Endothelial cell of umbilical vein (primary cell): ENCODE measurements at places on chromosomes 3 and 15. TPM values are rescaled to one million over a fixed set of nuclear protein-coding genes. Genes with fewer than 3 reads are reported as not detected.

DNA sequence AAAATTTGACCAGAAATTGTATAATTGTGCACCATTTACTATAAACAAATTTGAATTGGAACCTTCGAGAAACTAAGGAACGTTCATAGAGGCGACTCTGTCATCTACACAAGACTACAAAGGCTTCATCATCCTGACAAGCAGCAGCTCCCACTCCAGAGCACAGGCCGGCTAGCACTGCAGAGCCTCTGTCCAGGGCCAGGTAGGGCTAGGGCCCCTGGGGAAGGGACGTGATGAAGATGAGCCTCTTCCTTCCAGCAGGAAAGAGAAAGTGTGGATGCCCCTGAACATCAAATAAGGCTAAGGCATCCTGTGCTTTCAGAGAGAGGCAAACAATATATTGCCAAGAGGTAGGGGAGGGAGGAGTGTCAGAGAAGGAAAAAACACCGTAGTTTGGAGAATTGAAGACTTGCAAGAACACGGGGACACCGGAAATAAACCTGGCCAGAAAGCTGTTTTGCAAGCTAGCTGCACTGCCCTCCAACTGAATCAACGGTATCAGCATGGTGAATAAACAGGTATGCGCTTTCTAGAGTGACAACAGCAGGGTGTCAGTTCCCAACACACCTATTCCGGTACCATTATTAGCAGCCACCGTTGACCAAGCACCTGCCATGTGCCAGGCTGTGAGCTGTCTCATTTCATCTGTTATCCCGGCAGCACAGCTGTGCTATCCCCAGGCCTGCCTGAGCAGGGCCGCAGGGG, 12.4 kb downstream of the XXYLT1 start:
- H3K27me3 ChIP-seq = no peaks in the 10 kb centered on the region
- H3K4me3 ChIP-seq = no peak overlapping the region
- peak overlapping the region; percentile 98 for H3K27ac ChIP-seq

- H3K27me3 ChIP-seq = no peaks in the 10 kb centered on the region
- no peak for DNase-seq
- H3K4me1 ChIP-seq = no peaks in the 10 kb centered on the region
- no peaks in the 10 kb centered on the region for H3K36me3 ChIP-seq
- H3K27ac ChIP-seq = no peak overlapping the region
- H3K4me3 ChIP-seq = no peak overlapping the region
Observed at GRCh38 chr15:73352082-73352481, 16.7 kb downstream of the HCN4 start.

Gene CGNL1
- total RNA-seq = 25.7 and 27.1 TPM in 2 replicates

DNA sequence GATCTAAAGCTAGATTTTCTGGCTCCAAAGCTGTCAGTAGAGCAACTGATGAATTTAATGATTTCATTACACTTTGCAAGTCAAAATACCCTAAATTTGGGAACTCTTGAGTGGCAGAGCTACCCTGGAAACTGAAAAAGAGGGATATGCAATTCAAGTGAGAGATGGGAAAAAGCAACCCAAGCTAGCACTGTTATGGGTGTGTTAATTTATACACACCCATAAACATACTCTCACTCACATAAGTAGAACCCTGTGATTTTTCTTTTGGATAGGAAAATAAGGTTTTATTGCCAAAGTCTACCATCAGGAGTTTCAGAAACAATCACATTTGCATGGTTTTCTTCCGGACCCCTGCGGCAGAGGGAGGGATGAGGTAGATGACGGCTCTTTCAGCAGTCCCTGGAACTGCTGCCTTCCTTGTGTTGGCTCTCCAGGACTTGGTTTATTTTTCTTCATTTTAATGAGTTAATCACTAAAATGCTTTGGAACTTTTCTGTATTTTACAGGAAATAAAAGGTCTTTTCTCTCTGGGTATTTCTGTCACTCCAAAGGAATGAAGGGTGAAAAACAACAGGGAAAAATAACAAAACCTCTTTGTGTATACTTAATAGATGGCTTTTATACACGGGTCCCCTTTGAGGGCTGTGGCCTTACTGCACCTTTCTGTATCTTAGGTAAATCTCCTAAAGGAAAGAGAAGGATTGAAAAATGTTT, 63.8 kb downstream of the TTC23 start:
- no peaks in the 10 kb centered on the region for H3K4me1 ChIP-seq
- no peaks in the 10 kb centered on the region for H3K27me3 ChIP-seq
- H3K4me3 ChIP-seq = no peak overlapping the region

DNA sequence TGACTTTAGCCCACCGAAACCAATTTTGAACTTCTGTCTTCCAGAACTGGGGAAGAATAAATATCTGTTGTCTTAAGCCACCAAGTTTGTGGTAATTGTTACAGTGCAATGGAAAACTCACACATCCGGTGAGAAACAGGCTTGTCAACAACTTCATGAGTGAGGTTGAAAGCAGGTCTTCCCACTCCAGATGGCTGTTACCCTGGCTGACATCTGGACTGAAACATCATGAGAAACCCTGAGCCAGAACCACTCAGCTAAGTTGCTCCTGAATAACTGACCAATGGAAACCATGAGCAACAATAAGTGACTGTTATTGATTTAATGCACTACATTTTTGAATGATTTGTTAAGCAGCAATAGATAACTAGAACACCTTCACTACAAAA, 10.3 kb downstream of the ACSBG1 start:
- DNase-seq = no peak
- no peaks in the 10 kb centered on the region for H3K36me3 ChIP-seq
- H3K4me3 ChIP-seq = no peak overlapping the region

- H3K4me3 ChIP-seq = no peak overlapping the region
- no peaks in the 10 kb centered on the region for H3K36me3 ChIP-seq
- DNase-seq = no peak
- no peak overlapping the region for H3K27ac ChIP-seq
- H3K4me1 ChIP-seq = no peaks in the 10 kb centered on the region
Observed at GRCh38 chr3:173865900-173866498, 468.5 kb downstream of the NLGN1 start.

- no peaks in the 10 kb centered on the region for H3K36me3 ChIP-seq
- peak; percentile 27 for DNase-seq
- H3K27ac ChIP-seq = no peak overlapping the region
- H3K4me3 ChIP-seq = no peak overlapping the region
Observed at GRCh38 chr15:58357529-58358476, 74.0 kb upstream of the LIPC start.

- no peak for DNase-seq
- no peaks in the 10 kb centered on the region for H3K4me1 ChIP-seq
- no peak overlapping the region for H3K4me3 ChIP-seq
Observed at GRCh38 chr3:99678896-99679295, 40.5 kb downstream of the COL8A1 start.

Gene ARPIN
- 18.7 and 23.3 TPM in 2 replicates for total RNA-seq

DNA sequence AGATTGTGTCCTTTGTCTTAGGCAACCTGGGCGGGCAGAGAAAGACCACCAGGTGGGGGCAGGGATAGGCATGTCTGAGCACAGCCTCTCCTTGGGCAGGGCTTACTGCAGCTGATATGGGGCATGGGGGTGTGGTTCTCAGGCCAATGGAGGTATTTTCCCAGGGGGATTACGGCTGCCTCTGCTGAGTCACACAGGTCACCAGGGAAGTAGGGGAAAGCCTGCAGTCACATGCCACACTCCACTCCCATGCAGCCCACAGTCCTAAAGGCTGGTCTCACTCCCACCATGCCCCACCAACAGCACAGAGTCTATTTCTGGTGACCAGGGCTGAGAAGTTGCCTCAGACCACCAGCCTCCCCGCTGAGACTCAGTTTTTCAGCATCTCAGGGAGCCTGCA, 466.4 kb downstream of the DIPK2A start:
- no peaks in the 10 kb centered on the region for H3K36me3 ChIP-seq
- H3K4me1 ChIP-seq = no peaks in the 10 kb centered on the region
- H3K27me3 ChIP-seq = no peaks in the 10 kb centered on the region
- H3K4me3 ChIP-seq = no peak overlapping the region
- H3K27ac ChIP-seq = no peak overlapping the region

Gene ZXDC
- 21.3 and 22.6 TPM in 2 replicates for total RNA-seq

DNA sequence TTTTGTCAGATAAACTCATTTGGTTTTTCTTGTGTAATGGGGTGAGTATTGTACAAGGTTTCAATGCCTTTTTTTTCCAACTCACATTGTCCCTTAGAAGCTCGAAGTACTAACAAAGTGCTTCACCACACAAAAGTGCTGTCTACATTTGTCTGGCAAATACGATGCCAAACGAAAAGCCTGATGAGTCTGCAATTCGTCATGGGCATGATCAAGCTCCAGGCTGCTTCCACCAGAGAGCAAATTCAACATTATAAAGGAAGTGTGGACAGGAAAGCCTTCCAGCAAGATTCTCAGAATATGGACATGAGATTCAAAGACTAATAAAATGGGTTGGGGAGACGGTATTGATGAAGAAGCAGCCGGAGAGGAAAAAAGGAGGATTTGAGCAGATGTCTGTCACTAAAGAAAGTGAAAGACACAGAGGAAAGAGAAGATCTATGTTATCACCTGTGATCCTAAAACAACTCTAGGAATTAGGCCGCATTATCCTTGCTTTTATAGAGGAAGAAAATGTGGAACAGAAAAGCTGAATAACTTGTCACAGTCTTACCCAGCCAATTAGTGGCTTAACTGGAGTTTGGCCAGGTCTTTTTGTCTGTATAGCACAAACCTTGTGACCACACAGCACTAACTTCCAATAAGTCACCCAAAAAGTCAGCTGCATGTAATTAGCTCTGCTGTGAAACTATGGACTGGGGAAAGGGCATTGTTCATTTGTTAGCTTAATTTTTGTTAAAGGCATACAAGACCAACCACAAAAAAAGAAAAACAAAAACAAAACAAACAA, 494.8 kb downstream of the FHIT start:
- DNase-seq = no peak
- H3K27ac ChIP-seq = no peak overlapping the region
- H3K4me1 ChIP-seq = no peaks in the 10 kb centered on the region
- H3K4me3 ChIP-seq = no peak overlapping the region
- no peaks in the 10 kb centered on the region for H3K27me3 ChIP-seq

DNA sequence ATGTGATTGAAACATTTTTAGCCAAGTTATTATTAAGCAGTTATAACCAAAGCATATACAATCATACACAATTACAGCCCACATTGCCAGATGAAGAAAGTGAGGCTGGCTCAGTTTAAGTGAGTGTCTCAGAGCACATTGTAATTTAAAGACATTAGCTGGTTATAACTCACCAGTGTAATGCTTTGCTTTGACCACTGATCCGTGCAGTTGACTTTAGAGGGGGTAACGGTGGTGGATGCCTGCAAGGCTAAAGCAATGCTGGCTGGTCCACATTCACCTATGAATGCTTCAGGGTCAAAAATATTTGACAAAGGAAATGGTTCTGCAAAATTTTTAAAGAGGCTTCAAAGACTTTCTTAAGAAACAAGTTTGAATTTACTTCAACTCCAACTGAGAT, 1.2 kb downstream of the C3orf85 start:
- H3K4me1 ChIP-seq = no peaks in the 10 kb centered on the region
- no peak overlapping the region for H3K27ac ChIP-seq
- H3K27me3 ChIP-seq = no peaks in the 10 kb centered on the region
- H3K4me3 ChIP-seq = no peak overlapping the region

Gene ROPN1
- not detected in 2 replicates for total RNA-seq

Gene TM4SF18
- total RNA-seq = 142 and 158 TPM in 2 replicates

Gene MYL3
- total RNA-seq = not detected in 2 replicates

GRCh38 chr3:188339410-188340295, 185.7 kb downstream of the LPP start:
- H3K4me3 ChIP-seq = no peak overlapping the region
- no peak overlapping the region for H3K27ac ChIP-seq
- no peaks in the 10 kb centered on the region for H3K36me3 ChIP-seq
- DNase-seq = no peak
- no peaks in the 10 kb centered on the region for H3K27me3 ChIP-seq

Gene ECE2
- total RNA-seq = not detected in 2 replicates

Gene FETUB
- not detected in 2 replicates for total RNA-seq

GRCh38 chr15:60155661-60156060, 151.6 kb downstream of the FOXB1 start:
- no peaks in the 10 kb centered on the region for H3K36me3 ChIP-seq
- peaks cover 10% of the 10 kb centered on the region for H3K27me3 ChIP-seq
- H3K4me1 ChIP-seq = no peaks in the 10 kb centered on the region
- no peak overlapping the region for H3K27ac ChIP-seq

Gene CYP8B1
- total RNA-seq = not detected in 2 replicates

Gene PLA2G4D
- total RNA-seq = not detected in 2 replicates

GRCh38 chr15:76865548-76865991, 39.6 kb downstream of the SCAPER start:
- H3K36me3 ChIP-seq = no peaks in the 10 kb centered on the region
- no peaks in the 10 kb centered on the region for H3K27me3 ChIP-seq
- H3K27ac ChIP-seq = no peak overlapping the region
- H3K4me3 ChIP-seq = no peak overlapping the region
- DNase-seq = no peak

DNA sequence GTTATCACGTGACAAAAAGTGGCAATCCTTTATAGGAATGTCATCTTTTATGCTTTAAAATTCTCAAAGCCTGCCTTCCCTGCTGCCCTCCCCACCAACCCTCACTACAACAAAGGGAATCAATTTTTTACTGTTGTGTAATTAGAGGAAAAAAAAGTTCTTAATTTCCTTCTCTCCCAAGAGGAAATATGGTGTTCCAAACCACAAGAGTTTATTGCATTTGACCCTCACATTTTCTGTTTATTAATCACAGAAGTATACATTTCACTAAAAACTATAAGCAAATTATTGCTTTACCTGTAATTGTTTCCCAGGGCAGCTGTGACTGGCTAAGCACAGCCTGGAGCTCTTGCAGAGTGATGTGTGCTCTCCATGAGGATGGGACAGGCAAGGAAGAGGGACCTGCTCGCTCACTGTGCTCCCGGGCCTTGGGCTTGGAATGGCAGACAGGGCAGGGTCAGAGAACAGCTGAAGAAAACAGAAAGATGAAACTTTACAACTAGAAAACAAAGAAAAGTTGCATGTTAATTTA, 31.3 kb upstream of the ATP10A start:
- H3K4me3 ChIP-seq = no peak overlapping the region

GRCh38 chr3:113981803-113982202, 34.0 kb downstream of the ZDHHC23 start:
- no peak overlapping the region for H3K27ac ChIP-seq
- no peaks in the 10 kb centered on the region for H3K36me3 ChIP-seq
- H3K27me3 ChIP-seq = no peaks in the 10 kb centered on the region
- DNase-seq = no peak
- no peaks in the 10 kb centered on the region for H3K4me1 ChIP-seq
- H3K4me3 ChIP-seq = no peak overlapping the region

- no peak overlapping the region for H3K27ac ChIP-seq
- peaks cover 2% of the 10 kb centered on the region for H3K36me3 ChIP-seq
- DNase-seq = no peak
- no peaks in the 10 kb centered on the region for H3K27me3 ChIP-seq
- peaks cover 10% of the 10 kb centered on the region for H3K4me1 ChIP-seq
- no peak overlapping the region for H3K4me3 ChIP-seq
Observed at GRCh38 chr15:40955930-40956540, 2.8 kb downstream of the CHAC1 start.
